ENCODE measurements at places on chromosomes 2 and 18. TPM values are rescaled to one million over a fixed set of nuclear protein-coding genes. Genes with fewer than 3 reads are reported as not detected.

GRCh38 chr2:137842430-137842829 is 121.8 kb upstream of the HNMT start:
- DNase-seq, result no peak

- DNase-seq, result no peak
These were observed 891.5 kb downstream of the SUCLG1 start for GRCh38 chr2:83567551-83567950.

- no peak for DNase-seq
These were observed 131.5 kb upstream of the PGAP1 start for GRCh38 chr2:197057959-197058358.

- no peak for DNase-seq
These were observed 95.9 kb upstream of the DLGAP1 start for GRCh38 chr18:4551001-4551360.

DNA sequence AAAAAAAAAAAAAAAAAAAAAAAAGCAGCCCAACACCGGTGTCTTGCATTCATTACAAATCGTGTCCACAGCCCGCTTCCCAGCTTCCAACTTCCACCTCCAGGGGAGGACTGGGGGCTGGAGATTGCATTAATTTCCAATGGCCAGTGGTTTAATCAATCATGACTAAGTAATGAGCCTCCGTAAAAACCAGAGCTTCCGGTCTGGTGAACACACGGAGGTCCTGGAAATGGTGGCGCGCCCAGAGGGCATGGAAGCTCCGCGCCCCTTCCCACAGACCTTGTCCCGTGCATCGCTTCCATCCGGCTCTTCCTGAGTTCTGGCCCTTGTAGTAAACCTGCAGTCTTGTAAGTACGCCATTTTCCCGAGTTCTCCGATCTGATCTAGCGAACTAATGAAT is 43.6 kb downstream of the EEF1B2 start:
- no peak for DNase-seq

DNA sequence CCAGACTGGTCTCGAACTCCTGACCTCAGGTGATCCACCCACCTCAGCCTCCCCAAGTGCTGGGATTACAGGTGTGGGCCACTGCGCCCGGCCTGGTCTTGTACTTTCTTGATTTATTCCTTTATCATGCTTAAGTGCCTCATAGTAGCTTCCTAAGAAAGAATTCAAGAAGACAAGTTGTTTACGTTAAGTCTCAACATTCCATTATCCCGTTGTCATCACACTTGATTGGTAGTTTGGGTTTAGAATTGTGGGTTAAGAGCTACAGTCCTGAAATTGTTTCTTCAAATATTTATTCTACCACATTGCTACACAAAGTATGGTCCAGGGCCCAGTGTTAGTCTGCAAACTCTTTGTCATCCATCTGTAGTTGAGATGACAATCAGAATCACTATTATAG is 194.0 kb downstream of the VWC2L start:
- no peak for DNase-seq

GRCh38 chr2:110780461-110780860 is 48.1 kb downstream of the ACOXL start:
- DNase-seq, result no peak

GRCh38 chr2:86785456-86785855 is 5.3 kb downstream of the CD8A start:
- DNase-seq, result no peak

DNA sequence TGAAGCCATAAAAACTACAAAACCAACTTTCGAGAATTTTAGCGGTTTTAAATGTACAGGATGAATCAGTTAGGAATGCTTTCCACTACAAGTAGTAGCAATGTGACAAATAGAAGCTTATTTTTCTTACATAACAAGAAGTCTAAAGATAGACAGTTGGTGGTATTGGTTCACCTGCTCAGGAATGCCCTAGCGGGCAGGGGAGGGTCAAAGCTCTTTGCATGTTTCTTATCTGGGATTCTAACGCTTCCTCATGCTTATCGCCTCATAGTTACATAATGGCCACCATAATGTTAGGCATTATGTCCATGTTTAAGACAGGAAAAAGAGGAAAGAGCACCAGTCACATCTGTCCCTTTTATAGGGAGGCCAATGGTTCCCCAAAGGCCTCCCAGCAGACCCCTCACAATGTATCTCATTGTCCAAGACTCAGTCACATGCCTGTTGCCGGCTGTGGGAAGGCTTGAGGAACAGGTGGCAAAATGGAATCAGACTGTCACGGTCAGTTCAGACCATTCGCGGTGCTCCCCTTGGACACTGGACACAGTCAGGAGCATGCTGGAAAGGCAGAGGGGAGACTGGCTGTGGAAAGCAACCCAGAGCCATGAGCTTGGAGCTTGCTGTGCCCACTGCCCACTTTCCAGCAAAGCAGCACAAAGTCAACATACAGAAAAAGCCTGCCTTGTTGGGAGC is 69.4 kb upstream of the ODC1 start:
- no peak for DNase-seq

C18orf63 gene
- total RNA-seq, result not detected
